ENCODE measurements at places on chromosomes 6 and 20.

DNA sequence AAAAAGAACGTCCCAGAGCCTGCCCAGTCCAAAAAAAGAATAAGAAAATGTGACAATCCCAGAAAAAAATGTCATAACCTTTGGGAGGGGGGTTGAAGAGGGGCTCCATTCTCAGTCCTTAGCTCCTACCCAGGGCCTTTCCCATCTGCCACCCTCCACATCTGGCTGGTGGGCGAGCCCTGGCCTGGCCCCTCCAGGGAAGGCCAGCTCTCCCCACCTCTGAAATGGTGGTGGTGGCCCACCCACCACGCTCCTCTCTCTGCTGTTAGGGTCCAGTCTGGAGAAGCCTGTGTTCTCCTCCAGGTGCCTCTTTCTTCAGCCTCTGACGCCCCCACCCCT is 415 bp downstream of the RGS19 start:
- DNase-seq, result no peak

GRCh38 chr20:53736757-53737395 is 143.2 kb upstream of the ZNF217 start:
- DNase-seq, result no peak

DNA sequence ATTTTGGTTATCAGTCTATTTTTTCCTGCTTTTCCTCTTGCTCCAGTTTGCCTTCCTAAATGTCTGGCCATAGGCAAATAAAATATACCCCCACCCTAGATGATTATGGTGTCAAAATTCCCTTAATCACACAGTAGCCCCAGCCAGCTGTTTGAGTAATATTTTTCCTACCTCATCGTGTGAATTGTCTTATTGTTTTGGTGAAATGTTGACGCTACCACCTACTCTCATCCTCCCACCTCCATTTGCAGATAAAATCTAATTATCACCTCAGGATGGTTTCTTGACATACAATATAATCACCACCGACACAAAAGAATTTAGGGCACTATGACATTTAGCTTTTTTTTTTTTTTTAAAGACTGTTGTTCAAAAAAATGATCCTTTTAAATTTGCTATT is 44.1 kb upstream of the FUCA2 start:
- DNase-seq, result no peak

DNA sequence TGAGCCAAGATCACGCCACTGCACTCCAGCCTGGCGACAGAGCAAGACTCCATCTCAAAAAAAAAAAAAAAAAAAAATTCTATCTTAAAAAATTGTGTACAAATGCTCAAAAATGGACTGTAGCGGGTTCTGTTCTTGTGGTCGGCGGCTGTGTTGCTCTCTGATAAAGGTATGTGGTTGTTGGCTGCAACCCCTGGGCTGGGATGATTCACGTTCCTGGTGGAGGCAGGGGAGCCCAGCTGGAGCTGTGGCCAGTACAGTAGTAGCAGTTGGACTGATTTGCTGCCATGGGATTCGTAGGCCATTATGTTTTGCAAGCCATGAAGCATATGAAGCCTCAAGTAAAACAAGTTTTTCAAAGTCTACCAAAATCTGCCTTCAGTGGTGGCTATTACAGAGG is 22.3 kb downstream of the MDN1 start:
- no peak for DNase-seq

Data from activated CD4-positive, CD25-positive, alpha-beta regulatory T cell treated with anti-CD3 and anti-CD28 coated beads, Interleukin-2, amount 50 U/mL, for 72 hours (primary cell).